ENCODE measurements at places on chromosomes 6 and 20.

GRCh38 chr20:1328680-1329330 lies at the start of gene SDCBP2:
Gene SDCBP2 (minus strand): TSS chr20:1329139. CDS start chr20:1320416, 8,723 bp downstream.
- DNase-seq: peak; percentile 87

DNA sequence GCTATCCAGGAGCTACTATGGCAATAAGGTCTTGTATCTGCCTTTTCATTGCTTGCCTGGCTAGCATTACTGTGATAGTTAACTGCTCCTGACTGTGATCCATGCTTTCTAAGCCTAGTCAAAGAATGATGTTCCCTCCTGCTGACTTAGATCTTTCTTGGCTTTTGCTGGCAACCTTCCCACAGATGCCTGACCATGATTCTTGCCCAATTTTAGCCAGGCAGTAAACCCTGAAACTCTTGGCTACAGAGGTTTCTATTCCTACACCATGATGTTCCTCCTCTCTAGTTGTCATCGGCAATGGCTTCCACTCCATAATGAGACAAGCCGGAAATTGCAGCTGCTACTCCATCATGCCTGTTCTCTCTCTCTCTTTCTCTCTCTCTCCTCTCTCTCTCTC lies 238.1 kb downstream of the HAO1 start:
- DNase-seq: no peak

DNA sequence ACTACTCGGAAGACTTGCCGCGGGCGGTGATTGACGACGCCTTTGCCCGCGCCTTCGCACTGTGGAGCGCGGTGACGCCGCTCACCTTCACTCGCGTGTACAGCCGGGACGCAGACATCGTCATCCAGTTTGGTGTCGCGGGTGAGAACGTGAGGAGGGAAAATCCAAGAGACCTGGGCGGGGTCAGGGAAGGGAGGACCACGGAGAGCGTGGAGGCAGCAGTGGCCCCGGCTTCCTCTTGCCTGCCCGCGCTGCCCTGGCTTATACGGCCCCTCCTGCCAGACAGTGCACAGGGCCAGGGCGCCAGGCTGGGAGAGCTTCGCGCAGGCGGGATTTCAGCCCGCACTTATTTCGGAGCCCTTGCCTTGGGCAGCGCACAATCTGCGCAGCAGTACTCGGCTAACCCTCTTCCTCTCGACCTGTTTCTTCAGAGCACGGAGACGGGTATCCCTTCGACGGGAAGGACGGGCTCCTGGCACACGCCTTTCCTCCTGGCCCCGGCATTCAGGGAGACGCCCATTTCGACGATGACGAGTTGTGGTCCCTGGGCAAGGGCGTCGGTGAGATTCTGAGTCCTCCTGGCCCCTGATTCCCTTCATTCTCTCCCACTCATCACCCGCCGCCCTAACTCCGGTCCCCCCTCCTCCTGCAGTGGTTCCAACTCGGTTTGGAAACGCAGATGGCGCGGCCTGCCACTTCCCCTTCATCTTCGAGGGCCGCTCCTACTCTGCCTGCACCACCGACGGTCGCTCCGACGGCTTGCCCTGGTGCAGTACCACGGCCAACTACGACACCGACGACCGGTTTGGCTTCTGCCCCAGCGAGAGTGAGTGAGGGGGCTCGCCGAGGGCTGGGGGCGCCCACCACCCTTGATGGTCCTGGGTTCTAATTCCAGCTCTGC lies 2.0 kb downstream of the MMP9 start:
- DNase-seq: no peak

GRCh38 chr20:4726710-4727397 lies 5.1 kb downstream of the PRND start:
- DNase-seq: peak; percentile 28

DNA sequence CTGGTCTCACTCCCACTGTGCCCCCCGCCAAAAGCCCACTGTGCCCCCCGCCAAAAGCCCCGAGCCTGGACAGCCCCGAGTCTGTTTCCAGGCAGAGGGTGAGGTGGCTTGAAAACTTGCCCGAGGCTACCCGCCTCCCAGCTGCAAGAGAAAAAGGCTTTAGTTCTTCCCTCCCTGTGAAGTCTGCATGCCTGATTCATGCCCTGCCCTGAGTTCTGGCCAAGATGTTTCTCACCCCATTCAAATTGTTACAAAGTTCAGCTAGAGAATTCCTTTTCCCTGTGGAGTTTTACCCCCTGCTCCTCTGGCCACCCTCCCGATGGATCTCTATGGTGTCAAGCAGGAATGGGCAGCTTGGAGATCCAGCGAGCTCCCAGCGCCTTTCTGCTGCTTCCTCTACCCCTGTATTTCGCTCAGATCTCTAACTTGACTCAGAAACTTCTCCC lies 298.8 kb upstream of the MAP3K7 start:
- DNase-seq: no peak

- DNase-seq: no peak
Measured at GRCh38 chr20:32285082-32285620, 7.7 kb downstream of the KIF3B start.

DNA sequence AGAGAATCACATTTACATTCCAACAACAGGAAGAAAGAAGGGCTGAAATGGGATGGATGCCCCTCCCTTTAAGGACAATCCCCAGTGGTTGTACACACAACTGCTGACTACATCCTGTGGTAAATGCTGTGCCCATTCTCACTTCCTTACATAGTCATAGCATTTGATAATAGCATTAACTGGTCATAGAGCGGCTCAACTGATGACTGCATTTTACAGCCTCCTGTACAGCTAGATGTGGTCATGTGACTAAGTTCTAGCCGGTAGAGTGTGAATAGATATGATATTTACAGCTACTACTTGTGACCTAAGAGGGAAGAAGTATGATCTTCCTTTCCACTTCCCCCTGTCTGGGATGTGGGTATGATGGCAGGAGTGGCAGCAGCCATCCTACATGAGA lies 24.7 kb downstream of the KCNK17 start:
- DNase-seq: no peak

DNA sequence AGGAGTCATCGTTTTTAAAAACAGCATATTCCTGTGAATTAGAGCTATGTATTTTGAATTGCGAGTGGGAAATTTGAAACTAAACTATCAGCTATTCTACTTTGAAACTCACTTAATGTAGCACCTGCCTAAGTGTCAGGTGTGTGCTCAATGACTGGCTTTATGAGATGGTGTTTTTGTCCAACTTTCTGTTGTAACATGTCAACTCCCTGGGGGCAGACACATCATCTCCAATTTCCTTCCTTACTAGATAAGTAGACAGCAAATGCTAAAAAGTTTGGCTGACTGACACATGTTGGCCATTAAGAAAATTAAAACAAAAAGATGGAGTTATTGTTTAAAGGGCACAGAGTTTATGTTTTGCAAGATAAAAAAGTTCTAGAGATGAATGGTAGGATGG lies 226.9 kb downstream of the TFAP2B start:
- no peak for DNase-seq

DNA sequence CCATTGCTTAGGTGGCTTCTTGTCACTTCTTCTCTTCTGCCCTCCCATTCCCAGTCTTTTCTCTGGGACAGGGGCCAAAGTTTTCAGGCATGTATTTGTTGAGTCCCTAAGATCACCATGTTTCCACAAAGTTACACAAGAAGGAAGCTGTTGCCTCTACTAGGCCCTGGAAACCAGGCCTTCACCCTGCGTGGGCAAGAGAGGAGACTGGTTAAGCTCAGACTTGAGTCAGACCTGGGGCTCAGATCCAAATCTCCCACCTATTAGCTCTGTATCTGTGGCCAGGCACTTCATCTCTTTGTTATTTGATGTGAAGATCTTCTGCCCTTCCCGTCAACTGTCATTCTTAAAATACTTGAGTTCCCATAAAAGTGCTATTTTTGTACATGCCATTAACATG lies 154.6 kb downstream of the SASH1 start:
- no peak for DNase-seq

DNA sequence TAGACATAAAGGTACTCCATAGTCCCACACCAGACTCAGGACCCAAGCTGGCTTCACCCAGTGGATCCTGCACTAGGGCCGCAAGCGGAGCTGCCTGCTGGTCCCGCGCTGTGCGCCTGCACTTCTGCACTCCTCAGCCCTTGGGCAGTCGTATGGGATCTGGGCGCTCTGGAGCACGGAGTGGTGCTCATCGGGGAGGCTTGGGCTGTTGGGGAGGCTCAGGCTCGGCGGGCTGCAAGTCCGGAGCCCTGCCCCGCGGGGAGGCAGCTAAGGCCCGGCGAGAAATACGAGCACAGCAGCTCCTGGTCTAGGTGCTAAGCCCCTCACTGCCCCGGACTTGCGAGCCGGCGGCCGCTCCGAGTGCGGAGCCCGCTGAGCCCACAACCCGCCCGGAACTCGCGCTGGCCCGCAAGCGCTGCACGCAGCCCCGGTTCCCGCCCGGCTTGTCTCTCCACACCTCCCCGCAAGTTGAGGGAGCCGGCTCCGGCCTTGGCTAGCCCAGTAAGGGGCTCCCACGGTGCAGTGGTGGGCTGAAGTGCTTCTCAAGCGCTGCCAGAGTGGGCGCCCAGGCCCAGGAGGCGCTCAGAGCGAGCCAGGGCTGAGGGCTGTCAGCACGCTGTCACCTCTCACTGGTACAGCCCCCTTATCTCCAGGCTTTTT lies 33.4 kb upstream of the GCNT2 start:
- DNase-seq: no peak

DNA sequence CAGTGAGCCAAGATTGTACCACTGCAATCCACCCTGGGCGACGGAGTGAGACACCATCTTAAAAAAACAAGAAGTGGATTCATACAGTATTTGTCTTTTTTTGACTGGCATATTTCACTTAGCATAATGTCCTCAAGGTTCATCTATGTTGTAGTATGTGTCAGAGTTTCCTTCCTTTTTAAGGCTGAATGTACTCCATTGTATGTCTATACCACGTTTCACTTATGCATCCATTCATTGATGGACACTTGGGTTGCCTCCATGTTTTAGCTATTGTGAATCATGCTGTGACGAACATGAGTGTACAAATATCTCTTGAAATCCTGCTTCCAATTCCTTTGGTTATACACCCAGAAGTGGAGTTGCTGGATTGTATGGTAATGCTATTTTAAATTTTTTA lies 28.9 kb upstream of the FAM83D start:
- DNase-seq: no peak

- no peak for DNase-seq
Measured at GRCh38 chr6:81148751-81149150, 603.7 kb downstream of the TENT5A start.

DNA sequence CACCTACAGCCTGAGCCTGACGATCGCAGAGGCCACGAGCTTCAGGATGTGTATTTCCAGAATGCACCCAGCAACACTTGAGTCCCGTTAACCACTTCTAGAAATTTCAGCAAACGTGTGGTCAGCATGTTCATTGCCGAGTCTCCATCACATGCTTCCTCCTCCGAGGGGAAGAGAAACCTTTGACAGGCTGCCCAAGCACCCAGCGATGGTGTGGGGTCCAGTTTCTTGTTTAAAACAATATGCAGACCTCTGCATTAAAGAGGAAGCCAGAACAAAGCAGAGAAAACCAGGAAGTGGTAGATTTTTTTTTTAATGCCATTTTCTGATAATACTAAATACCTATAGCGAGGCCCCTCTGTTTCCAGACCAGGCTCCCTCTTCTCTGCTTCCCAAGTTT lies 71.9 kb downstream of the GNAS-AS1 start:
- no peak for DNase-seq

DNA sequence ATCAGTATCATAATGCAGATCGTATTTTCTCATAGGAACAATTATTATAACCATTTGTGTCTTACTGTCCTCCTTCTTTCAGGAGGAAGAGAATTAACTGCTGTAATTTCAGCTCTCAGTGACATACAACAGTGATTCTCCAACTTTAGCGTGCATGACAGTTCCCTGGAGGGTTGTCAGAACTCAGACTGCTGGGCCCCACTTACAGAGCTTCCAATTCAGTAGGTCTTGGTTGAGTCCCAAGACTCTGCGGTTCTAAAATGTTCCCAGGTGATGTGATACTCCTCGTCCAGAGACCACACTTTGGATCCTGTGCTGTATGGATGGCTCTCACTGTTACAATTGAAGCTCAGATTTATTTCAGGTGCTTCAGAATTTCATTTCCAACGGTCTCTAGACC lies 72.8 kb downstream of the CAP2 start:
- no peak for DNase-seq

- DNase-seq: peak; percentile 84
Measured at GRCh38 chr20:49446808-49447207, 35.7 kb downstream of the KCNB1 start.

GRCh38 chr6:45256697-45257695 lies 71.1 kb upstream of the RUNX2 start:
- DNase-seq: no peak

GRCh38 chr6:8245726-8246125 lies 143.4 kb upstream of the EEF1E1 start:
- DNase-seq: no peak

DNA sequence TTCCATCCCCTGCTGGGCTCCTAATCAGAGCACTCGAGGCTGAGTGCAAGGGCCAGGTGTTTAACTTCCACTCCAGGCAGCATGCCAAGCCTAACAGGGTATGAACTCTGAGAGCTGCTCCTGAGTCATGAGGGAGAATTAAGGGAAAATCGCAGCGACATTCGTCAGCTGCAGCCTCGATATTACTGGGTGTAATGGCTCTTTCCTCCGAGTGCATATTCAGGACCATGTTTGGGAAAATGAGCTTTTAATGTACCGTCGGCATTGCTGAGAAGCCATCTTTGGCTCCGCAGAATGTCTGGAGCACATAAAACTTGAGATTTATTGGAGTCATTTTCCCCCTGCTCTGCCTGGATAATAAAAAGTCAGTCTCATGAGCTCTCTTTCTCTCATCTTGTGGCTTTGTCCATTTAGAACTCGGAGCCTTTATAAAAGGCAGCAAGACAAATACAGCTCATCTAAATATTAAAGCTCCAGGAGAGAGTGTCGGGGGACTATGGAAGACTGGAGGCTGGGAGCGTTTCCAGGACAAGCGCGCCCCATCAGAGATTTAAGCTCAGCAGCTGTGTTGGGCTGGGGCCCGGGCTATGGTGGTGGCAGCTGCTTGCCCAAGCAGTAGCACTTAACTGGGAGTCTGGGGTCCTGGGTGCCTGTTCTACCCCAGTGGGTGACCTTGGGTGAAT lies 103.7 kb downstream of the TOX2 start:
- peak; percentile 95 for DNase-seq

DNA sequence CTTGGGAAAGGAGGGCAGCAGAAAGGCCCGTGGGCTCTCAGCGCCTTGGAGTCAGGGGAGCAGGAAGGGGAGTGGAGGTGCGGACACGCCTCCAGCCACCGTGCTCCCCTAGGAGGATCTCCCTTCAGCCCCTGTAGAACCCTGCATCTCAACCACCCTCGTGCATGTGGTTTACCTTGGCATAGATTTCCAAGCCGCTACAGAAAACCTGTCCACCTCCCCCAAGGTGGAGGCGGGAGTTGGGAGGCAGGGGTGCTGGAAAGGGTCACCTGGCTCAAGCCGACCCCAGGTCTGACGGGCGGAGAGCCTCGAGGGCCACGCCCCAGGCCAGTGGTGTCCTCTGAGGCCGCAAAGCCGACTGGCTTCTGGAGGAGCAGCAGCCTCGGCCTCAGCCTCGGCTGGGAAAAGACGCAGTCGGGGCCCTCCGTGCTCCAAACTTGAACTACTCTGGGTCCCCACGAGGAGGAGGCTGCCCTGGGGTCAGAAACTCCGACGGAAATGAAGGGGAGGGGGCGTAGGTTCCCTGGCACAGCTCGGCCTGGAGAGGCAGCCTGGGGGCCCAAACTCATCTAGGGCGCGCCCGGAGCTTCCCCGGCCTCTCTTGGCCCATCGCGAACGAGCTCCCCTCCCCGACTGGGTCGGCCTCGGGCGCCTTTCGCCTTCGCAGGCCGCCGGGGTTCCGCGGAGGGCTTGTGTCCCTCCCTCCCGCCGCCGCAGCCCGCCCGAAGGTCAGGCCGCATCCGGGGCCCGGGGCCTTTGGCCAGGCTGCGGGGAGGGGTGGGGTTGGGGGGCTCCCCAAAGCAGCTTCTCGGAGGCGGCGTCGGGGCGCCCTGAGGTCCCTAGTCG lies 6.3 kb upstream of the FOXF2 start:
- DNase-seq: no peak

Data from left colon (tissue), 2 donors.